Left renal cortex interstitium (tissue), 4 donors: ENCODE measurements at places on chromosomes 5 and 9.

DNA sequence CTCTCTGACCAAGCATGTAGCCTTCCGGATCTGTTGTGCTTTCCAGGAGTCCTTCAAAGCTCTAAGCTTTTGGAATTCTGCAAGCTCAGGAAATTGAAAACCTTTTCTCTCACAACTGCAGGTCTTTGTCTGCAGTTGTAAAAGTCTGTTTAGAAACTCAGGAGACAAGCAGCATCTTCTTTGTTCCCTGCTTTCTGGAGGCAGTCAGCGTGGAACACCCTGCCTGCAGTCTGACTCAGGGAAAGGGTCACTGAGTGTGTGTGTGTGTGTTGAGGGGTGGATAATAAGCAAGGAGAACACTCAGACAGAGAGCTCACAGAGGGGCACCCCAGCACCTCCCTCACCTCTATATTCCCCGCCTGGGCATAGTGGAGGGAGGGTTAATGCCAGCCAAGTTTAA is 29.1 kb downstream of the KCNIP1 start:
- DNase-seq = no peak

DNA sequence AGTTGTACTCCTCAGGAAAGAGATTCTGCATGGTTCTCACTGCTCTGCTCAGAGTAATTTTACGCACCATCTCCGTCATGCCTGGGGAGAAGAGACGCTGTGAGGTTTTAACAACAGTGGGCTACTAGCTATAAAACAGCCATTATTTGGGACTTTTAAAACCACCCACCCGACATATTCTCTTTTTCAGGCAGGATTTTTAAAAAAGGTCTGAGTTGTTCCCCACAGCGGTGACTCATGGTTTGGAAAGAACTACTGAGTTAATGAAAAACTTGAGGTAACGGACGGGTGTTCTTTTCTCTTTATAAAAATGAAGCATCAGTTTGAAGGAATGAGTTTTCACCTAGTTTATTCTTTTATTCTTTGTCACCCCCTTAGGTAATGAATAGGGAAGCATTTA is 61.3 kb downstream of the TTLL11 start:
- DNase-seq = no peak

GRCh38 chr9:83266331-83266665 is 203.4 kb upstream of the RASEF start:
- no peak for DNase-seq

DNA sequence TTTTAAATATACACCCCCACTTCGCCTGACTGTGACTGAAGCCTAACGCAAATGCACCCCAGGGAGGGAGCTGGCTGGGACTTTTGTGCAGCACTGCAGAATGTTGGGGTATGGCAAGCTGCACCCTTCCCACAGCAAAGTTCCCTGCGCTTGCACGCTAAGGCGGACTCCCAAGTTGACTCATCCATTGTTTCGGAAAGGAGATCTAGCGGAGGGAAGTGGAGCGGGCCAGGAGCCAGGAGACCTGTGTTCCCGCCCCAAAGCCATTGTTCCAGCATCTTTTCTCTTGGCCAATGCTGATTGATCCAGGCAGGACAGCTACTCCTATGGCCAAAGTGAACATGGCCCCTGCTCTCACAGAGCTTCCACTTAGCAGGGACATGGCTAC is 202.9 kb downstream of the AOPEP start:
- DNase-seq = no peak

- no peak for DNase-seq
These were observed 92.9 kb upstream of the LPAR1 start for GRCh38 chr9:111131211-111131610.

GRCh38 chr9:38391278-38392118 is 1.0 kb upstream of the ALDH1B1 start:
- DNase-seq = no peak

- DNase-seq = no peak
These were observed 37.3 kb upstream of the ADRA1B start for GRCh38 chr5:159878988-159879471.

- no peak for DNase-seq
These were observed 27.2 kb upstream of the LAMC3 start for GRCh38 chr9:130981756-130982137.

DNA sequence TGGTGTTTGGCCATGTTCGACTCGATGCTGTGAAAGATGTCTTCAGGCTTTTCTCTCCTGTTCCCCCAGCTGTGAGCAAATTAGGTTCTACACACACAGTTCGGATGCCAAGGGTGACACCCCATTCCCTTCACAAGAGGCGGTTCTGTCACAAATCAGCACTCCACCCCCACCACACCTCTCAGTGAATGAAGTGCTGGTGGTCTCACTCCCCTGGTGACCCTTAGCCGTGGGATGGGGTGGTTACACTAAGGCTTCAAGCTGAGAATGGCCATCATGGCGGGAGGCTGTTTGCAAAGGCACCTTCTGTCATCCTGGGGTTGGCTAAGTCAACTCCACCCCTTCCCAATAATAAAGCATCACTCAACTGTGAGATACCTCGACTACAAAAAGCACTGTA is 26.4 kb downstream of the AMBP start:
- DNase-seq = no peak

DNA sequence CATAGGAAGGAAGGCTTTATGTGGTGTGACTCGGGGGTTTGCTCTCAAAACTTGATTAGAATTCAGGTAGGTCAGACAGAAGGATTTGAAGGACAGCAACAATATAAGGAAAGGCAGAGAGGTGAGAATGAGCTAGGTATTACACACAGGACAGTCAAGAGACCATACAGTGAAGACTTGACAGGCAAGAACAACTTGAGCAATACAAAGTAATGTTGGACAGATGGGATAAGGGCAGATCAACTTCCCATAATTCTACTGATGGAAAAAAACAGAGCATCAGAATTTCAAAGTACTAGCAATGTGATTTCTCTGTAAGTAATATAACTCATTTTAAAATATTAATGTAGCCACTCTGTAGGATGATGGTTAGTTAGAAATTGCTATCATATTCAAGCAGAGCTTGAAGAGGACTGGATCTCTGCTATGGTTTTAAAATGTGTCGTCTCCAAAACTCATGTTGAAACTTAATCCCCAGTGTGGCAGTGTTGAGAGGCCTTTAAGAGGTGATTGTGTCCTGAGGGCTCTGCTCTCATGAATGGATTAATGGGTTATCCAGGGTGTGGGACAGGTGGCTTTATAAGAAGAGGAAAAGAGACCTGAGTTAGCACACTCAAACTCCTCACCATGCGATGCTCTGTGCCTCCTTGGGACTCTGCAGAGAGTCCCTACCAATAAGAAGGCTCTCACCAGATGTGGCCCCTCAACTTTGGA is 22.4 kb upstream of the HOMER1 start:
- no peak for DNase-seq

- DNase-seq = no peak
These were observed 22.0 kb downstream of the FNIP1 start for GRCh38 chr5:131774652-131775367.

DNA sequence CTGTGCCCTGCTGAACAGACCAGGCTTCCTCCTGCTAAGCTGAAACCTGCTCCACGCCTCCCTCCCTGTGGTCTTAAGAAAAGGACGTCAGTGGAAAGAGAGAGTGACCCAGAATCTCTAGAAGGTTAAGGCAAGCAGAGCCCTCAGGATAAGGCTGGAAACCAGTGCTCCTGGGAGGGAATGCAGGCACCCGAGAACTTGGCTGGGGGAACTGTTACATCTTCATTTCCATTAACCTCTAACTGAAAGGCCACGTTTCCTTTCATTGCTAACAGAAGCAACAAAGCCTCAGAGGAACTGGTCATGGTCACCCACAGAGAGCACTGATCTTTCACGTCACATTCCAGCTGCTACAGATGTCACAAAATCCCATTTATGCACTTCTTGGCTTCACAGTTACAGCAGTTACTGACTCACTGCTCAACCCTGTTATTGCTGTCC is 26.1 kb upstream of the AKNA start:
- DNase-seq = no peak

GRCh38 chr5:16815432-16815831 is 120.7 kb downstream of the MYO10 start:
- no peak for DNase-seq

- no peak for DNase-seq
These were observed 2.9 kb upstream of the PTGS1 start for GRCh38 chr9:122367774-122368460.

DNA sequence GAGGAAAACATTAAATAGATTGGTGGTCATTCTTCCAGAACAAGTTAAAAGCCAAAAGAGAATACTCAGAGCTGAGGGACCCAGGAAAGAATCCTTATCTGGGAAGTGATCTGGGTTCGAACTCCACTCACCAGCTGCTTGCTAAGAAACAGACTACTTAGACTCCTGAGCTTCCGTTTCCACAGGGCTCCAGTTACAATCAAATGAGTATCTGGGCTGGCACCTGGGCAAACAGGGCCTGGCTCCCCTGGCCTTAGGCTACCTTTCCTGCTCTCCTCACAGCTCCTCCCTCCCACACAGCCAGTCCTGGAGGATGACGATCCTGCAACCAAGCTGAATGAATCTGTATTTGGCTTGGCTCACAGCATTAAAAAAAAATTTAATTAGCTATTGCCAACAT is 2.5 kb downstream of the MAPK9 start:
- DNase-seq = no peak
